Hypothalamus (tissue), 51 donors: ENCODE measurements at places on chromosomes 4 and X.

DNA sequence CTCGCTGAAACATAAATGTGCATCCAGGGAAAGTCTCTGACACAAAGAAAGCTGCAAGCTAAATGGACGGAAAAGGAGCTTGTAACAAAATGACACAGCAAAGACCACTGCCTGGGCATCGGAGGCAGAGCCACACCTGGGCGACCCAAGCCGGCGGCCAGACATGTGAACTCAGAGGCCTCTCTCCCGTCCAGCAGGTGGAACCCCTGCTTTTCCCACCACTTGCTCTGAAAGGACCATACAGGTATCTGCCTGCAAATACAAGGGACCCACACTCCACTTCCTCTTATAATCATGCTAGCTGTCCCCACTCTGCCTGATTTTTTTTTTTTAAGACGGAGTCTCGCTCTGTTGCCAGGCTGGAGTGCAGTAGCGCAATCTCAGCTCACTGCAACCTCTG, 12.0 kb downstream of the CPLX1 start:
- DNase-seq: no peak

DNA sequence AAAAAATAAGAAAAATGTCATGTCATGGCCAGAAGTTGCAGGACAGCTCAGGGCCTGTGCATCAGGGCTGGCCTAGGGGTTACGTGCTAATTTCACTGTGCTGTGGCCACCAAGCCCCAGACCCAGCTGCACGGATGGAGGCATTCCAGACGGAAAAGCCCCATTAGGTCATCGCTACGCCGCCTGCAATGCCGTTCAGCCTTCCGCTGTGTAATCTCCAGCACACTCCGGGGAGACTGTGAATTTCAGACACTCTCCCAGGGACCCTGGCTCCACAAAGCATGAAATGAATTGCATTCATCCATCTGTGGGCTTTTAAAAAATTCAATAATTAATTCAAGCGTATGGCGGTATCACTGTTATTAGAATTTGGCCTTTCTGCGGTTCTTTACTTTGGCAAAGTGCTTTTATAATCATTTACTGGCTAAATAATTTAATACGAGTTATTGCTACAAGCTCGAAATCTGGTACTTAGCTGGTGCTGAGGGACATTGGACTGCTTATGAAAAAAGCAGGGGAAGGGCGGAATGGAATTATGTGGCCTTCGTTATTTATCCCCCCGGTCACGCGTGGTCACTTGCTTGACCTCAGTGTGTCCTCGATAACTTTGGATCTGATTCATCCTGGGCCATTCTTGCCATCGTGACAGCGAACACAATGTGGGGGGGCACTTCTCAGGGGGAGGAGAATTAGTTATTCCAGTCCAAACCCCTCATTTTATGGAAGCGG, 9.0 kb upstream of the NSG1 start:
- DNase-seq: no peak

DNA sequence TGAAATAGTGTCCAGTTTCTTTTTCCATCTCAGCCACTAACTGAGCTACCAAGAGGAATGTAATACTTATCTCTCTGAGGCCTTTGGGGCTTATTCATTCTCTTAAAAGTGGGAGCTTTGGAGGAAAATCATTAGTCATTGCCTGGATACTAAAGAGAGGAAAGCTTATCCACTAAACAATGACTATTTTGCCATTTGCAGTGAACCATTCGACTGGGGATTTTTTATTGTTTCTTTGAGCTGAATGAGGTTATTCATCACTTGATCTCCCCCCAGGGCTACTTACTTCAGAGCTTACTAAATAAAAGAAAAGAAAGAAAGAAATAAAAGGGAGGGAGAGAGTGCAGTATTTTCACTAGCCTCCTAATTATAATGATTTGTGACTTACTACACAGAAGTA, 1329.5 kb upstream of the TENM3 start:
- no peak for DNase-seq

DNA sequence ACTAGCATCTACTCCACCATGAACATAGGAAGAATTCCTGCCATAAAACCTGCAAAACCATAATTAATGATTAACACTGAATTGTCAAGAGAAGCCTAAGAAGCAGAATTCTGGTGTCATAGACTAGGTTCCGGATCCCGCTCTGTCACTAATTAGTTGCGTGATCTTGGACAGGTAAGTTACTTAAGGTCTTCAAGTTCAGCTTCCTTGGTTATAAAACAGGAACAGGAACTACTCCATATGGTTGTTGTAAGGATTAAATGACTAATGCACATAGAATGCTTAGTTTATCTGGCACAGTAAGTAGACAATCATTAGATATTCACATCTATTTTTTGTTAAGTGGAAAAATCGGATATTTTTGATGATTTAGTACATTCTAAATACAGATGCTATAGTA, 14.3 kb downstream of the G3BP2 start:
- no peak for DNase-seq

DNA sequence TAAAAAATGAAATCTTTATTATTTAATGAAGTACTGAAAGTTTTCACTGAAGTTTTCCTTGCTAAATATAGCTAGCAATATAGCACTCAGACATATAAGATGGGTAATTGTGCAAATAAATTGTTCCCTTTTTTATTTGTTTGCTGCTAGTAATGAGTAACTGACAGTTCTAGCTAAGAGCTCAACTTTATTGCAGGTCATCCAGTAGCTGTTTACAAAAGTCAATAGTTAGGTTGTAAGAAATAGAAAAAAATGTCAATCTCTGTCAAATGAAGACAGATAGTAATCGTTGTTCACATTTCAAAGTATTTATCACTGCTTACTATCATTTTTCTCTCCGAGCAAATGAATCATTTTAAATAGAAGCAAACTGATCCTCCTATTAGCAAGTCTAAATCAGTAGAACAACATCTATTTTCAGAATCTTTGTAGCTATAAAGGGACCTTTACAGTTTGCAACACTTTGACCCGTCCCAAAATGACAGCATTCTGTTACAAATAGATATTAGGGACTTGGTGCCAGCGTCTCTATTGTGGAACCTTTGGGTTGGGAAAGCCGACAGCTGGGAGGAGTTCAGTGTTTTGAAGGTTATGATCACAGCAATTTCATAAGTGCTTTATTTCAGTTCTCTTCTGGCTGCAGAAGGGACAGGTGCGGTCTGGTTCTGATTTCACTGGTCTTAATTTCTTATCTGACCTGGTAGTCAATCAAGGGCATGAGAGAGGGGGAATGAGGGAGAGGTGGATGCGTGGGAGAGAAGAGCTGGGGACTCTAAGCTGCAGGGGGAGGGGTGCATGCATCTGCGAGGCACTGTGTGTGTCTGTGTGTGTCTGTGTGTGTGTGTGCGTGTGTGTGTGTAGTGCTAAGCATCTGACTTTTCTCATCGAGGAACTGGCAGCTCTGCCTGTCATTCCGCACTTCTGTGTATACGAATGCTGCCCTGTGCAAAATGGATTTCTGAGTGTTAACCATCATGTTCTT, 227.9 kb upstream of the PITX2 start:
- no peak for DNase-seq

GRCh38 chr4:185002784-185003183, 15.5 kb upstream of the HELT start:
- no peak for DNase-seq

DNA sequence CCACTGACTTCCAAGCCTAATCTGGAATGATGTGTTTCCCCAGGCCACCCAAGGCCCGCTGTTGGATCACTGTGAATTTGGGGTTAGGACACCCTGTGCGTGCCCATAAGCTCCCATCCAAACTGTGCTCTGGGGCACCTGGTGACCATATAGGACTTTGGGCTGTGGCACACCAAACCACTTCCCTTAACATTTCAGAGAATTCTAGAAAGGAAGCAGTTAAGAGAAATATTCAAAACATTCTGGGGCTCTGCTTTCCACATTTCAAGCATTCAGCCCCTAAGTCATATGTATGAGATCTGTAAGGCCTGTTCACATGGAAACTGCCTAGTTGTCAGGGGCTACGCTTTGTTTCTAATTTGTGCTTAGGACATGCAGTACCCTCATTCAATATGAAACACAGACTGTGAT, 14.4 kb downstream of the VGLL1 start:
- no peak for DNase-seq

DNA sequence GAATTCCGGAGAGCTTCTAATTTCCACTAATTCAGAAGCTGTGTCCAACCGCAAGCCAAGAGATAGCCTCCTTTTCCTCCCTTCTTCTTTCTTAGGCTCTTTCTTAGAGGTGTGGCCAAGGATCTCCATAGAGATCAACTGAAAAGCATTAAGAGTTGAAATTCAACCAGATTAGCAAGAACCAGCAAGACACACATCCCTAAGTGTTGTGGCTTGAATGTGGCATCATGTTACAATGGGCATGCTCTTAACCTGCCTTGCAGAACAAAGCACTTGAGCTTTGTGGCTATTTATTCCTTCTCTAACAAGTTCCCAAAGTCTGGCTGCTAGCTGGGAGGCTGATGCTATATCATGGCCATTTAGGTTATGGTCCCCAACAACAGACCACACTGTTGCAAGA, 10.4 kb downstream of the ANOS1 start:
- no peak for DNase-seq

GRCh38 chr4:89434364-89434988, 126.9 kb upstream of the GPRIN3 start:
- DNase-seq: no peak

- DNase-seq: no peak
These were observed 5.6 kb downstream of the PRDM8 start for GRCh38 chr4:80202741-80203553.

DNA sequence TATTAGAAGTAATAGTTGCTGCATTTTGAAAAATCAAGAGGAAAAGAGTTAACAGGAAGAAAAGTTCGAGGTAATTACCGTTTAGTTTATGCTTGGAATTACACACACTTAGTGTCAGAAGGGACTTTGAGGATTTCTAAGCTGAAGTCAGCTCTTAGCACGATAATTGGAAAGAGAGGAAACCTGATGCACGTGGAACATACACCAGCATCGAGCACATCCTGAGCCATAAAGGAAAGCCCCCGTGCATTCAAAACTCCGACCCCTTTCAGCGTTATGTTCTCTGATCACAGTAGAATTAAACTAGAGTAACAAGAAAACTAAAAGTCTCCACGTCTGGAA, 400 bp upstream of the PAQR3 start:
- no peak for DNase-seq

GRCh38 chr4:19402581-19403065, 849.1 kb upstream of the SLIT2 start:
- DNase-seq: no peak

DNA sequence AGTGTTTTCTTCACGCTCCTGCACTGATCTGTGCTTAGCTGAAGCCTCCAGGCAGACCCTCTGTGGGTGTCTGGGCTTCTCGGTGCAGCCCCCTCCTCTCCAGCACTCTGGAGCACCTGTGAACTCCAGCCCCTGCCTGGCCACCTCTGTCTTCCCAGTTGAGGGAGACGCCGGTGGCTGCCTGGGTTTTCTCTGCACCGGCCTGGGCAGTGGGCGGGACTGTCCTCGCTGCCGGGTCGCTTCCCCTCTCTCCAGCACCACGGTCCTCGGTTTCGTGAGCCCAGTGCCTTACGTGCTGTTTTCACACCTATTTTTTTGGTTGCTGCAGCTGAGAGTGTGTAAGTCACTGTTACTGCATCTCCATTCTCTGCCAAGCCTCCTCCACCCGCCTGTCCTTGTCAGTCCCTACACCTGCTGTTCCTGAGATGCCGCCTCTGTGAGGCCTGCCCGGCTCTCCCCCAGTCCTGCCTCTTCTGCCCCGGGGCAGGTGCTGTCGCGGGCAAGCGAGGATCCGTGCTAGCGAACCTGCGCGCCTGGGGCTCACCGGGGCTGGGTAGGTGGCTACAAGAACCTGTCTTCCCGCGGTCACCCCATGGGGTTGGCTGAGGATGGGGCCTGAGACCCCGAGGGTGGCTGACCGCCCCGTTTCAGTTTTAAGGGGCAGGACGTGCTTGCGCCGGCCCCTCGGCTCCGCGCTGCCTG, 2.4 kb upstream of the FGFRL1 start:
- DNase-seq: no peak

DNA sequence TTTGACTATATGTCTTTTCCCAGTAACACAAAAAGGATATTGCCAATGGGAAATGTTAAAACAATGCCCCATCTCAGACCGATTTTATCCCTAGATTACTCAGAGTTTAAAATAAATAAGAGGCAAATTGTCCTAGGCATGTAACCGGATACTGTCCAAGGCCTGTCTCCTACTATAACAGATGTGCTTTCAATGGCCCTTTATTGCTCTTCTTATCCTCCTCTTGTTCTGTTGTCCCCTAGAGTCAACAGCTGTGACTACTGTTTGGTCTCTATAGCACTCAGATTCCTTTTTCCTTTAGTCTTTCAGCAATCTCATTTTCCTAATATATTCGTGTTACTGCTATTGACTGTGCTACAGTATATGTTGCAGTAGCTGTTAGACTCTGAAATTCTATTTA, 66.8 kb upstream of the PLS3 start:
- DNase-seq: no peak

- DNase-seq: no peak
These were observed 76.0 kb upstream of the H2AZ1 start for GRCh38 chr4:100026066-100026465.

DNA sequence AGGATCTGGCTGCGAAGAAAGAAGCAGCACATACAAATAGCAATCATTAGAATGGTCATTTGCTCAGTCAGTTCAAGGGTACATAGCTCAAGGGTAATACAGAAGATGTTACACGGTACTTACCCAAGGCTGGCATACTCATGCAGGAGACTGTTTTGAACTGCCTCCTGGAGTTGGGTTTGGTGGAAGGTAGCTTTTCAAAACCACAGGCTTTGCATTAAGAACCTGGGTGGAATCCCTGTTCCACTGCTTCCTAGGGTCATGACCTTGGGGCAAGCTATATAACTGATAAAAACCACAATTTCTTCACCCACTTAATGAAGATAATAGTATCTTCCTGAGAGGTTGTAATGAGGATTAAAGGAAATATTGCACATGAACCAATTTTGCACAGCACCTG, 36.5 kb downstream of the TBC1D9 start:
- no peak for DNase-seq

GRCh38 chr4:26753187-26753586, 107.5 kb upstream of the STIM2 start:
- DNase-seq: no peak

- no peak for DNase-seq
These were observed 39.0 kb downstream of the ENPEP start for GRCh38 chr4:110514889-110515479.

GRCh38 chrX:123773258-123773988, 40.6 kb upstream of the THOC2 start:
- no peak for DNase-seq

DNA sequence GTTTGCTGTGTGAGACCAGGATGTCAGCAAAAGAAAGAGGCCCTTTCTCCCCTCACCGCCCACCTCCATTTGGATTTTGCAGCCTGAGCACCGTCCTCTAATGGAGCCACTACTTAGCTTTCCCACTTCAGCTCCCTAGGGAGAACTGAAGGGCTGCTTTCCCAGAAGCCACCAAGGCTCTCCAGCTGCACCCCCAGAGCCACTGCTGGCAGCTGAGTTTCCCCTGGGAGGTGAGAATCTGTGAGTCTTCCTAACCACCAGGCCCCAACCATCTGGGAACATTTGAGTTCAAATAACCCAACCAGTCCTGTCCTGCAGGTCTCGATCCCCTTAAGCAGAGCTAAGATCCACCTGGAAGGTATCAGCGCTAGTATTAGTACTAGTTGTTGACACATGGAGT, 173.1 kb upstream of the USP9X start:
- DNase-seq: no peak
